Colonic mucosa (tissue), 4 donors: ENCODE measurements at places on chromosomes 16 and 17. TPM values are rescaled to one million over a fixed set of nuclear protein-coding genes. Genes with fewer than 3 reads are reported as not detected.

TMC7 gene
- 10.6 TPM for total RNA-seq

ATP1B2 gene
- total RNA-seq = 0.54 TPM

KRTAP3-2 gene
- total RNA-seq = not detected

TGFB1I1 gene
- 10.9 TPM for total RNA-seq

NPIPA2 gene
- 6.6 TPM for total RNA-seq

CNGB1 gene
- total RNA-seq = 0.69 TPM

CA5A gene
- not detected for total RNA-seq

C1QL1 gene
- total RNA-seq = 1.9 TPM

G6PC1 gene
- total RNA-seq = not detected

WFDC1 gene
- 4.4 TPM for total RNA-seq

KRTAP9-4 gene
- not detected for total RNA-seq

EVI2B gene
- total RNA-seq = 2.2 TPM

TP53TG3B gene
- total RNA-seq = not detected

RPUSD1 gene
- 17.3 TPM for total RNA-seq

INCA1 gene
- total RNA-seq = 1.6 TPM

SDR42E1 gene
- total RNA-seq = 8.5 TPM

GPRC5C gene
- total RNA-seq = 193 TPM

ADAMTS18 gene
- 0.29 TPM for total RNA-seq

TMEM114 gene
- not detected for total RNA-seq

CMTM4 gene
- total RNA-seq = 212 TPM

CD300LB gene
- not detected for total RNA-seq

CHD9NB gene
- 2.5 TPM for total RNA-seq

PHF23 gene
- total RNA-seq = 38.6 TPM

AANAT gene
- total RNA-seq = not detected

MYH13 gene
- total RNA-seq = 0.11 TPM

ABCA5 gene
- total RNA-seq = 43.4 TPM

TRAP1 gene
- total RNA-seq = 165 TPM

FBXO39 gene
- total RNA-seq = not detected

DPEP1 gene
- total RNA-seq = 2.7 TPM

CDH11 gene
- total RNA-seq = 10.2 TPM

GOT2 gene
- 117 TPM for total RNA-seq

KRT17 gene
- total RNA-seq = 1.2 TPM

CD79B gene
- total RNA-seq = 1.7 TPM

KRTAP2-1 gene
- not detected for total RNA-seq

RBFOX1 gene
- 2.6 TPM for total RNA-seq

JPH3 gene
- 0.42 TPM for total RNA-seq

CMTM2 gene
- total RNA-seq = not detected

CHST6 gene
- total RNA-seq = 5.6 TPM

SLFN12 gene
- 2.0 TPM for total RNA-seq

CHCT1 gene
- total RNA-seq = not detected

CACNG5 gene
- total RNA-seq = not detected

TBC1D3K gene
- not detected for total RNA-seq

PDE6G gene
- not detected for total RNA-seq

GLIS2 gene
- total RNA-seq = 0.89 TPM
